Glomerular endothelial cell (primary cell): ENCODE measurements at places on chromosomes 5 and 9. TPM values are rescaled to one million over a fixed set of nuclear protein-coding genes. Genes with fewer than 3 reads are reported as not detected.

IFNB1 gene
- not detected in 2 replicates for total RNA-seq

CDC25C gene
- total RNA-seq, result 0.97 and 2.9 TPM in 2 replicates

RUFY1 gene
- 36.5 and 40.3 TPM in 2 replicates for total RNA-seq

QRFP gene
- total RNA-seq, result not detected in 2 replicates

SLC1A1 gene
- total RNA-seq, result 10.9 and 13.0 TPM in 2 replicates

SPATA31C1 gene
- not detected in 2 replicates for total RNA-seq

NUDCD2 gene
- 4.0 and 4.4 TPM in 2 replicates for total RNA-seq
